ENCODE measurements at places on chromosomes 1 and 21.

GRCh38 chr1:119115311-119115710 lies 25.1 kb downstream of the WARS2 start:
- no peak overlapping the region for H3K27ac ChIP-seq
- DNase-seq: no peak
- H3K36me3 ChIP-seq: peaks cover 23% of the 10 kb centered on the region
- peaks cover 6% of the 10 kb centered on the region for H3K4me1 ChIP-seq
- H3K4me3 ChIP-seq: no peak overlapping the region
- no peaks in the 10 kb centered on the region for H3K27me3 ChIP-seq

- H3K27me3 ChIP-seq: peaks cover 13% of the 10 kb centered on the region
- H3K27ac ChIP-seq: no peak overlapping the region
- no peaks in the 10 kb centered on the region for H3K36me3 ChIP-seq
- H3K4me1 ChIP-seq: no peaks in the 10 kb centered on the region
- no peak for DNase-seq
Observed at GRCh38 chr1:48061162-48062136, 64.3 kb upstream of the TRABD2B start.

DNA sequence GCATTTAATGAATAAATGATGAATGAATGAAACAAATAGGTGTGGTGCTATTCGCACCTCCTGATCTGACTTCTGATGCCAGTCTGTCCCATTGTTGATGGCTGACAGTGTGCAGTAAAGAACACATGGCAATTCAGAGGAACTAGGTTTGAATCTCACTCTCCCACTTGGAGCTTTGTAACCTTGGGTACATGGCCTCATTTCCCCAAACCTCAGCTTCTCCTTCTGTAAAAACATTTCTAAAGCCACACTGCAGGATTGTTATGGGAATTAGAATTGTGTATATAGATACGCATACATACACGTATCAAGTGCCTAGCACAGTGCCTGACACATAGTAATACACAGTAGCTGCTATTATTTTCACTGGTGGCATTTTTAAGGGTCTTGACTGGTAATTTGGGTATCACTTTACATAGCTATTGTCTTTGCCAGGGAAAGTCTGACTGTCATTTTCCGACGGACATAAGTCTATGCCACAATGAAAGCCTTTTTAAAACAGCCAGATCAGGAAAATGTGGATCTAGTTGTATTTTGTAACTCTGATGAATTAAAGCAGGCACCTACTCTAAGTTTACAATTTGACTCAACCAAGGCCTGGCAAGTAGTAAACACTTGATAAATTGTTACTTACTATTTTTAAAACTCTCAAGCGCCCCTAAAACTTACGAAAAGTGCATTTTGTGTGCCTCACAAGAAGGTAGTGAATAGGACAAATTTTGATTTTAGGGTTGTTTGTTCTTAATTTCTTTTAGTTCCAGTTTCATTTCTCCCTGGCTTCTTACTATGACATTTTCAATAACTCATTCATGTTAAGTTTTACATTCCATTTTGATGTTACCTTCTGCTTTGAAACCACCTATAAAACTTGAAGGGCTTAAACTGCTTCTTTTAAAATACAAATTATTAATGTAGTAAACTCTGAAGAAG lies 164.4 kb downstream of the SDCCAG8 start:
- no peaks in the 10 kb centered on the region for H3K27me3 ChIP-seq
- no peak for DNase-seq
- peaks cover 17% of the 10 kb centered on the region for H3K4me1 ChIP-seq
- H3K4me3 ChIP-seq: no peak overlapping the region
- H3K27ac ChIP-seq: peak overlapping the region; percentile 20
- no peaks in the 10 kb centered on the region for H3K36me3 ChIP-seq

DNA sequence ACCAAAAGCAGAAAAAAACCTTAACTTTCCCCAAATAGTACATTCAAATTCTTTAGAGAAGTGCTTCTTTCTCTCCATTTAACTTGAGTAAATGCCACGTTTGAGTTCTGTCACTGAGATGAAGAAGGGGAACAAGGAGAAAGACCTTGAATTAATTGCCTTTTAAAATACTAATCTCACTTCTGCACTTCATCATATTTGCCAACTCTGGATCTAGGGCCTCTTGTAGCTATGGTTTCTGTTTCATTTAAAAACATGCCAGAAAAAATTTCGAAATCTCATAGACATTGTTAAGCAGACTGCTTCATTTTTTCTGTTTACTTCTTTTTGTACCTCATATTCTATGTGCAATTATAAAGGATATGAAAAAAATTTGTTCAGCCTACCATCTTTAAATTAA lies 24.6 kb downstream of the MIXL1 start:
- H3K27ac ChIP-seq: no peak overlapping the region
- no peaks in the 10 kb centered on the region for H3K27me3 ChIP-seq
- no peak for DNase-seq
- no peaks in the 10 kb centered on the region for H3K4me1 ChIP-seq
- H3K4me3 ChIP-seq: no peak overlapping the region
- no peaks in the 10 kb centered on the region for H3K36me3 ChIP-seq

- H3K27ac ChIP-seq: peak overlapping the region; percentile 12
- H3K27me3 ChIP-seq: peaks cover 21% of the 10 kb centered on the region
- H3K4me1 ChIP-seq: peaks cover 53% of the 10 kb centered on the region
- peak; percentile 86 for DNase-seq
Observed at GRCh38 chr1:23904748-23905357, 8.3 kb downstream of the CNR2 start.

- peaks cover 9% of the 10 kb centered on the region for H3K27me3 ChIP-seq
- H3K4me3 ChIP-seq: no peak overlapping the region
- no peak overlapping the region for H3K27ac ChIP-seq
- H3K36me3 ChIP-seq: no peaks in the 10 kb centered on the region
- no peak for DNase-seq
Observed at GRCh38 chr1:7004181-7004580, 218.9 kb downstream of the CAMTA1 start.

DNA sequence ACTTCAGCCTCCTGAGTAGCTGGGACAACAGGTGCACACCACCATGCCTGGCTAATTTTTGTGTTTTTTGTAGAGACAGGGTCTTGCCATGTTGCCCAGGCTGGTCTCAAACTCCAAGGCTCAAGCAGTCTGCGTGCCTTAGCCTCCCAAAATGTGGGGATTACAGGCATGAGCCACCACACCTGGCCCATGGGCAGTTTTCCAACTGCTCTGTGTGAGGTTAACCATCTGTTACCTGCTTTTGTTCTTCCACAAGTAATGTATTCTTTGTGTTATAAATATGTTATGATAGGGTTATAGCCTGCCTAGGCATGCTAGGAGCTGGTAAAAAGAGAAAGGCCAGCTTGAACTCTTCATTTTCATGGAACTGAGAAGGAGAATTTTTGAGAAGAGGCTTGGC lies 30.7 kb downstream of the TUFT1 start:
- no peak overlapping the region for H3K27ac ChIP-seq
- no peaks in the 10 kb centered on the region for H3K4me1 ChIP-seq

DNA sequence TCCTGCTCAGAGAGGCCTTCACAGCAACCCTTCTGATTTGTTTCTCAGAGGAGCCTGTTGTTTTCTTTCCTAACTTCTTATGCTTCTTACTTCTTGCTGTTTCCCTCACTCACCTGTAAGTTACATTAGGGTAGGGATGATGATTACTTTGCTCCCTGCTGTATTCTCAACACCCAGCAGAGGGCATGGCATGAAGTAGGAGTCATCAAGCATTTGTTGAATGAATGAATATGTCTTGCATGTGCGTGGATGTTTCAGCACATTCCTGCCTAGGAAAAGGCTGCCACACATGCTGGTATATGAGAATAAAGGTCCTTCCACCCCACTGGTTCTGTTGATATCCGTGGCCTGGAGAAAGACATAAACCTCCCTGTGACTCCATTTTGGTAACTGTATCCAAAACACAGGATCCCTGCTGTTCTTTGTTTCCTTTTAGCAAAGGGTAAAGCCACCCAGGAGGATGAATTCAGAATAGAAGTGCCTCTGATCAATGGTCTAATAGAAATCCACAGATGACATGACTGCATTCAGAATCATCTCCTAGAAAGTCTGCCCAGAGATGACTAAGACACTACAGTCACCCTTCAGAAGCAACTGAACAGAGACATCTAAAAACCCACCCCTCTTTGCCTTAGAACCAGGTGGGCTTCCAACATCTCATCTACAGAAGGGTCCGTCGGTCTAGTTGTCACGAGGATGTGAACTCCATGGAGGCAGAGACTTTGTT lies 168.8 kb downstream of the ZSCAN20 start:
- H3K27ac ChIP-seq: no peak overlapping the region
- no peaks in the 10 kb centered on the region for H3K36me3 ChIP-seq
- peaks cover 60% of the 10 kb centered on the region for H3K27me3 ChIP-seq
- no peaks in the 10 kb centered on the region for H3K4me1 ChIP-seq

DNA sequence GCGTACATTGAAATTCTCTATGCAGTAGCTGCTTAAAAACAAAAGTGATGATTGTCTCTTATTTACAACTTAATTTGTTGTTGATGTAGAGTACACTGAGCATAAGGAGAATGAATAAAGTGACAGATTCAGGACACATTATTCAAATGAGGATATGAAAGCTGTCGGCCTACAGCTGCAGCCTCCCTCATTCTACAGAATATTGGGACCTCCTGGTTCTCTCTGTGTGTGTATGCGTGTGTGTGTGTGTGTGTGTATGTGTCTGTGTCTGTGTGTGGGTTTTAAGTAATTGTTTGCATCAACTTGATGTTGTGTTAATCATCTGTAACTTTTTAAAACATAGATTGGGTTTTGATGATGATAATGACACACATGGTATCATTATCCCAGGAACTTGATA lies 17.9 kb downstream of the PROX1 start:
- no peaks in the 10 kb centered on the region for H3K36me3 ChIP-seq
- H3K4me3 ChIP-seq: no peak overlapping the region
- DNase-seq: no peak
- no peak overlapping the region for H3K27ac ChIP-seq
- H3K27me3 ChIP-seq: peaks cover 9% of the 10 kb centered on the region

GRCh38 chr1:17664322-17664721 lies 90.8 kb upstream of the ACTL8 start:
- no peaks in the 10 kb centered on the region for H3K27me3 ChIP-seq
- no peaks in the 10 kb centered on the region for H3K36me3 ChIP-seq
- H3K4me3 ChIP-seq: no peak overlapping the region
- H3K4me1 ChIP-seq: no peaks in the 10 kb centered on the region

- H3K36me3 ChIP-seq: no peaks in the 10 kb centered on the region
- H3K27ac ChIP-seq: no peak overlapping the region
- H3K4me3 ChIP-seq: no peak overlapping the region
- no peak for DNase-seq
- no peaks in the 10 kb centered on the region for H3K27me3 ChIP-seq
Observed at GRCh38 chr1:177902266-177902665, 67.6 kb downstream of the SEC16B start.

GRCh38 chr1:79896140-79896539 lies 889.6 kb upstream of the ADGRL4 start:
- no peaks in the 10 kb centered on the region for H3K27me3 ChIP-seq
- H3K4me3 ChIP-seq: no peak overlapping the region
- no peak overlapping the region for H3K27ac ChIP-seq
- H3K36me3 ChIP-seq: peaks cover 28% of the 10 kb centered on the region

GRCh38 chr1:175217721-175218531 lies 25.4 kb upstream of the KIAA0040 start:
- H3K27ac ChIP-seq: no peak overlapping the region
- no peak overlapping the region for H3K4me3 ChIP-seq
- H3K27me3 ChIP-seq: no peaks in the 10 kb centered on the region
- H3K36me3 ChIP-seq: peaks cover 4% of the 10 kb centered on the region
- no peaks in the 10 kb centered on the region for H3K4me1 ChIP-seq
- DNase-seq: no peak

DNA sequence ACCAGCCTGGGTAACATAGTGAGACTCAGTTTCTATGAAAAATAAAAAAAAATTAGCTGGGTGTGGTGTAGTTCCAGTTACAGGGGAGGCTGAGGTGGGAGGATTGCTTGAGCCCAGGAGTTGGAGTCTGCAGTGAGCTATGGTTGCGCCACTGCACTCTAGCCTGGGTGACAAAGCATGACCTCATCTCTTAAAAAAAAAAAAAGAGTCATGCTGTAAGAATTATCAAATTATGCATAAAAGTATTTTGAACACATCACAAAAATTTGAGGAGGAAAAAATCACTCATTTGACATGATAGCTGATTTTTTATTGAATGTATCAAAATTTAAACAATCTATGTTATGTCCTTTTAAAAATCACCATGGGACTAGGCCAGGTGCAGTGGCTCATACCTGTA lies 17.8 kb downstream of the CCDC30 start:
- DNase-seq: no peak
- H3K36me3 ChIP-seq: no peaks in the 10 kb centered on the region
- H3K27me3 ChIP-seq: no peaks in the 10 kb centered on the region
- no peaks in the 10 kb centered on the region for H3K4me1 ChIP-seq

- no peaks in the 10 kb centered on the region for H3K27me3 ChIP-seq
- peaks cover 5% of the 10 kb centered on the region for H3K36me3 ChIP-seq
- H3K27ac ChIP-seq: peak overlapping the region; percentile 98
- peaks cover 77% of the 10 kb centered on the region for H3K4me1 ChIP-seq
- H3K4me3 ChIP-seq: peak overlapping the region; percentile 81
- peak; percentile 71 for DNase-seq
Observed at GRCh38 chr1:156488566-156489165, 11.9 kb downstream of the MEF2D start.

DNA sequence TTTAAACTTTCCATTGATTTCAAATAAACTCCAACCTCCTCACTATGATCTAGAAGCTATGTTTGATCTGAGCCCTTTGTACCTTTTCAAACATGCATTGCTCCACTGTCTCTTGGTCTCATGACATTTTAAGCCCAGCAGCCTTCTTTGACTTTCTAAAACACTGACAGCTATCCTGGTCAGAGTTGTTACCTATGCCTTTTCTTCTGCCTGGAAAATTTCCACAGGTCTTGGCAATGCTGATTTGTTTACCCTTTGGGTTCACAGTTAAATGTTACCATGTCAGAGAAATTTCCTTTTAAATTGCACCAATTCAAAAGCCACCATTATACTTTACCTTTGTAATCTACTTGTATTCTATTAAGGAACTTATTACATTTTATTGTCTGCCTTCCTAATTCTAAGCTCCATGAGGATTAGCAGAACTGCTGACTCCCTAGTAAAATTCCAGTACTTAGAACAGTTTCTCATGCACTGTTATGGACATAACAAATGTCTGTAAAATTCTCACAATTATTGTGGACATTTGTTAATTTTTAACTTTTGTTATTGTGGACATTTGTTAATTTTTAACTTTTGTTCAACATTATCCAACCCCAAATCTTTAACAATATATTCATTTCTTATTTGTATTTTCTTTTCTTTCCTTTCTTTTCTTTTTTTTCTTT lies 1064.4 kb downstream of the NCAM2 start:
- peaks cover 4% of the 10 kb centered on the region for H3K36me3 ChIP-seq
- no peak for DNase-seq
- H3K27ac ChIP-seq: no peak overlapping the region
- no peaks in the 10 kb centered on the region for H3K4me1 ChIP-seq
- no peak overlapping the region for H3K4me3 ChIP-seq
- no peaks in the 10 kb centered on the region for H3K27me3 ChIP-seq

GRCh38 chr1:226697151-226697928 lies 41.7 kb downstream of the ITPKB start:
- no peak overlapping the region for H3K4me3 ChIP-seq
- H3K27me3 ChIP-seq: no peaks in the 10 kb centered on the region
- no peak for DNase-seq
- H3K4me1 ChIP-seq: peaks cover 55% of the 10 kb centered on the region
- H3K36me3 ChIP-seq: no peaks in the 10 kb centered on the region

- H3K4me1 ChIP-seq: no peaks in the 10 kb centered on the region
- DNase-seq: no peak
- H3K27me3 ChIP-seq: peaks cover 14% of the 10 kb centered on the region
- H3K27ac ChIP-seq: no peak overlapping the region
Observed at GRCh38 chr1:167777269-167777650, 55.5 kb downstream of the MPZL1 start.
